ENCODE measurements at places on chromosomes 12 and 14.
A peak's percentile ranks its signal among the peaks of the same experiment; 100 is the strongest.

DNA sequence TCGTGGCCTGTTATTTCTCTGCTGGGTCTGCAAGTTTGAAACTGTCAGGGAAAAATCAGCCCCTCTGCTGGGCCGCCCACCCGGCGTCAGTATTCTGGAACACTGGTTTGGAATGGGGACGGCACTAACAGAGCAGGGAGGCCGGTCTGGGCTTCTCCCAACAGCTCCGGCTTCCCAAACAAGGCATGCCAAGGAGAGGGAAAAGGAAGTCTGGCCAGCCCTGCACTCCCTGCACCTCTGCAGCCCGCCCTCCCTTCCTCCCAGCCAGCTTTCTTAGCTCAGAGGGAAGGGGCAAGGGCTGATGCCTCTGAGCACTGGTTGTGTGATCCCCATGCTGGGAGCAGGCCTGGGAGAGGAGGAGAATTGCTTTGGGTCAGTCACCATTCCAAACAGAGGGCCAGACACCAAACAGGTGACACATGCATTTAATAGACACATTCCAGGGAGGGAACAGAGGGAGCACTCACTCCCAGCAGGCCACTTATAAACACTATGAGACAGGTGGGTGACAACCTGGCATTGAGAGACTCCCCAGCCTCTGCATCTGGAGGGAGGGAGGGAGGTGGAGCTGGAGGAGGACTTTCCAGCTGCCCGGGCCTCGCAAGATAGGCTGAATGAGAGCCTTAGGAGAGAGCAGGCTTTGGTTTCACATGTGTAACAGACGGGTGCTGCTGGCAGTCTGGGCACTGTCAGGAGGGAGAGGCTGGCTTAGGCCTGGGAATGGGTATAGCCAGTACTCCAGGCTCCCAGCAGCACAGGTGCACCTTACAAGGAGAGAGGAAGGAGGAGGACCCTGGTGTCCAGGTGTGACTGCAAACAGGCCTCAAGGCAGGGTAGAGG is 10.3 kb downstream of the KRT75 start:
- DNase-seq: no peak

DNA sequence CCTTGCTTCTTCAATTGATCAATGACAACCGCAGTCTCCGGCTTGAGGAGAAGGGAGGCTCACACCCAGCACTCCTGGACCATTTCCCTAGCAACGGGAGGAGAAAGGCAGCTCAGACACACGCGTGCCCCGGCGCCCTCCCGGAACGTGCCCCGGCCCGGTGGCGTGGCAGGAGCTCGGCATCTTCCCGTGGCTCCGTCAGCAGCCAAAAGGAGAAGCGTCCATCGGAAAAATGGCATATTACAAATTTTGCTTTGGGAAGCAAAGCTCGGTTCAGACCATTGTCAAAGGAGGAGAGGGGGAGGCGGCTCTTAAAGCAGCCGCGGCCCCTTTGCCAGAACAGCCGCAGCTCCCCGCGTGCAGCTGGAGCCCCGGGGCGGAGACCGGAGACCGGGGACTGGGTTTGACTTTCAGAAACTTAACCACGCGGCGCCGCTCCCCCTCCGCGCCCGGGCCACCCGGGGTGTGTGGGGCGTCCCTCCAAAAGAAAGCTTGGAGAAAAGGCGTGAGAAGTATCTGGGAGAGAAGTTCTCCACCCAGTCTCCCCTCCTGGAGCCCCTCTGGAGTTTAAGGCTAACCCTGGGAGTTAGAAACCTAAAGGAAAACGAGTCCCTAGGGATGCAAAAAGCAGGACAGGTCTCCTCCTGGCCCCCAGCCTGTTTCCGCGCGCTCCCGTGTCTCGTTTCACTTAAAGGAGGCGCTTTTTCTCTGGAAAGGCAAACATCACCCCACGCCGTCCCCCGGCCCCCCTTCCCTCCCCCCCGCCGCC is 545 bp downstream of the PPFIA2 start:
- no peak for DNase-seq

- DNase-seq: no peak
Measured at GRCh38 chr12:6821591-6822425, at the start of gene GPR162. GPR162 (plus strand) TSS chr12:6821821; CDS start chr12:6823899, 2,078 bp downstream.

DNA sequence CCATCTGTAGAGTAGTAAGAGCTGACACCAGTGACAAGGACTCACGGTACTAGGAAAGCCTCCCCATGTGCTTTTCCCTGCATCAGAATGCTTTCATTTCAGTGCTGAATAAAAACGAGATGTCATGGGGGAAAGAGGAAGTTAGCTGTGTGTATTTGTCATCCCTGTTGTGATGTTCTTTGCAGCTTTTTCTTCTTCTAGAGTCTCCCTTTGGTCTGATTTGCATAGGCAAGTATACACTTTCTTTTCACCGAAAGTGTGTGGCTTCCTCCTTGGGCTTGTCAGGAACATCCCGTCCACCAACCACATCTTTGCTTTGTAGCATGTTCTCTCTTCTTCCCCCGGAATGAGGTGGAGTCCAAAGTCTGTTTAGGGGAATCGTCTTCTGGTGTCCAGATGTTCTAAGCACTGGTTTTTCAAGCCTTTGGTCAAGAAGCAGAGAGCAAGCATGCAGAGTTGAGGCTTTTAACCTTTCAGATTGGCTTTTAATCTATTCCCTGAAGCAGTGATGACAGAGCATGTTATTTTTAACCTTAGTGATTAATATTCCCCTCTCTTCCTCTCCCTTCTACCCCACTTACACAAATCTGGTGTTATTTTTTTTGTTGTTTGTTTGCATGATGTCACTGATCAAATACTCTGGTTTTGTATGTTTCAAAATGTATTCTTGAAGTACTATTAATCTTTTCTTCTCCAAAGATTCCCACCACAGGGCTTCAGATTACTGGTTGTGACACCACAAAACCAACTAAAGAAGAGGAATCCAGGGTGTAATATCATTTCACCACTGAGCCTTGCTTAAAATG is 163.4 kb downstream of the SAMD4A start:
- no peak for DNase-seq

GRCh38 chr14:76153919-76154318 is 2.2 kb downstream of the GPATCH2L start:
- DNase-seq: no peak

DNA sequence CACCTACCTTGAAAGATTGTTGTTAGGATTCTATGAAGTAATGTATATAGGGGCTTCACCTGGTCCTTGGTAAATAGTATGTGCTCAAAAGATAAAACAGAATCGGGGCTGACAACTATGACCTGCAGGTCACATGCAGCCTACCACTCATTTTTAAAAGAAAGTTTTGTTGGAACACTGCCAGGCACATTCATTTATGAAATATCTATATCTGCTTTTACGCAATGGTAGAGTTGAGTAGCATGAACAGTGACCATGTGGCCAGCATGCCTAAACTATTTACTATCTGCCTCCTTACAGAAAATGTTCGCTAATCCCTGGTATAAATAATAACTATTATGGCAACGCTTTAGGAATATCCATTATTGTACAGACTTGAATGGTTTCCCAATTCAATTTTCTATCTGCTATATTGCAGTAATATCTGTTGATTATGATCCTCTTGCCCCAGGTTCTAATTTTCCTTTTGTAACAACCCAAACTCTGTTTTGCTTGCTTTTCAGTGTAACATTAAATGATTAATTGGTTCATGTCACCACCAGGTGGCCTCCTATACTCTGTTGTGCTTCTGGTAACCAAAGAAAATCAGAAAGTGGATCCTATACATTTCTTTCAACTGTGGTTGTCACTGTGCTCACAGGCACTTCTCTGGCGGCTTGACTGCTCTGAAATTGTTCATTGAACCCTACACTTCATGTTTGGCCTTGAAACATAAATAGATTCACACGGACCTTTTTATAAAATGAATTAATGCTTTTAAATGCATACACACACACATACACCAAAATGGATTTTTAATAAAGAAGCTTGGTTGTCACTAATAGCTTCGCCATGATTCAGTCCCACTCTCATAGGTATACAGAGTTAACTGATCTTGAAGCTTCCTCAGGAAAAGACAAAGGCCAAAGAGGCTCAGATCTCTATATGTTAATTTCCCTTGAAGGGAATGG is 227.7 kb upstream of the NPAS3 start:
- DNase-seq: no peak

- DNase-seq: no peak
Measured at GRCh38 chr12:53224061-53224896, 7.7 kb downstream of the RARG start.

DNA sequence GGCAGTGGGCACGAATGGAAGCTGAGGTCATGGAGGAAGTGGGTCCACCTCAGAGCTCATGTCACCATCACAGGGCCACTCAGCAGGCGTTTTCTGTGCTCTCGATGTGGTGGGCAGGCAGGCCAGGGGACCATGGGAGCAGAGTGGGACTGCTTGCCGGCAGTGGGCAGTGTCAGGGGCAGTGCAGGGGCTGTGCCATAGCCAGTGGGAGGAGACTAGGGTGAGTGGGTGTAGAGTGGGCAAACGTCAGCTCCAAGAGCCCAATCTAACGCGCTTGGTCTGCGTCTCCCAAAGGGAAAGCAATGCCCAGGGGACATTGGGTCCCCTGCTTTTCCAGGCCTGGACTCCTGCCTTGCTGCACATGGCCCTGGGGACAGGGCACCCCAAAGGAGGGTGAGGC is 58.3 kb downstream of the SLC6A12 start:
- DNase-seq: no peak

- DNase-seq: no peak
Measured at GRCh38 chr14:75489480-75489837, 32.8 kb upstream of the BATF start.

GRCh38 chr12:5612556-5613410 is 180.9 kb downstream of the NTF3 start:
- DNase-seq: no peak

- DNase-seq: no peak
Measured at GRCh38 chr12:49369411-49370145, 2.3 kb downstream of the SPATS2 start.

- no peak for DNase-seq
Measured at GRCh38 chr14:91402771-91403600, 14.6 kb downstream of the CCDC88C start.

GRCh38 chr14:37697489-37698121 is 102.2 kb downstream of the TTC6 start:
- no peak for DNase-seq

DNA sequence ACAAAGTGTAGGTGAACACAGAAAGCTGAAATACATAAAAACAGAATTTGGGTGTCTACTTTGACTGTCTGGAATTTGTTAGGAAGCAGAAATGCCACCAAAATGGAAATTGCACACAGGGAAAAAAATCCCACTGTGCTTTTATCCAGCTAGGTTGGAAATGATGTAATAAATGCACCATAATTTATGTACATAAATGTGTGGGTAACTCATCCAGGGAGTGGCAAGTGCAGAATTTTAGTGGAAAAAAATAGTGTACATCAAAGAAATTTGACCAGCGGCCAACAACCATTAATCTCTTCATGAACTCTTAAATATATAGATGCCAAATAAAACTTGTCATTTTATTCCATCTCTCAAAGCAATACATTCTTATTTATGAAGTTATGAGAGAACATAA is 105.6 kb downstream of the LLPH start:
- no peak for DNase-seq

GRCh38 chr14:75277008-75277814 is 1.4 kb upstream of the FOS start:
- DNase-seq: peak; percentile 43

GRCh38 chr12:44015333-44015941 is 179.6 kb downstream of the TMEM117 start:
- DNase-seq: no peak

DNA sequence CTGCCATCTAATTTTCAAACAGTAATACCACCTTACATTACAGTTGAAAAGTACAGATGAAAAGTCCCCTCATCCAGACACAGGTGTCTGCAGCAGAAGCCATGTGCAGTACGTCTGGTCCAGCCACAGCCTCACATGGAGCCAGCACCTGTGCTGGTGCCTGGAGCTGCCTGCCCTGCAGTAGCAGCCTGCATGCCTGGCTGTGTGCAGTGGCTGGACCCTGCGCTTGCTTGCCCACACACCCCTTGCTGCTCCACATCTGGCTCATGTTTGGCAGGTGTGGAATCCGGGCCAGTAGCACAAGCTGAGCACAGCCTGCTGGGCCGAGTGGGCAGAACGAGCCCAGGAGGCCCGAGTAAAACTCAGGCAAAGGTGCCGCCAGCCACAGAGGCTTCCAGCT is 21.8 kb upstream of the CPM start:
- no peak for DNase-seq

DNA sequence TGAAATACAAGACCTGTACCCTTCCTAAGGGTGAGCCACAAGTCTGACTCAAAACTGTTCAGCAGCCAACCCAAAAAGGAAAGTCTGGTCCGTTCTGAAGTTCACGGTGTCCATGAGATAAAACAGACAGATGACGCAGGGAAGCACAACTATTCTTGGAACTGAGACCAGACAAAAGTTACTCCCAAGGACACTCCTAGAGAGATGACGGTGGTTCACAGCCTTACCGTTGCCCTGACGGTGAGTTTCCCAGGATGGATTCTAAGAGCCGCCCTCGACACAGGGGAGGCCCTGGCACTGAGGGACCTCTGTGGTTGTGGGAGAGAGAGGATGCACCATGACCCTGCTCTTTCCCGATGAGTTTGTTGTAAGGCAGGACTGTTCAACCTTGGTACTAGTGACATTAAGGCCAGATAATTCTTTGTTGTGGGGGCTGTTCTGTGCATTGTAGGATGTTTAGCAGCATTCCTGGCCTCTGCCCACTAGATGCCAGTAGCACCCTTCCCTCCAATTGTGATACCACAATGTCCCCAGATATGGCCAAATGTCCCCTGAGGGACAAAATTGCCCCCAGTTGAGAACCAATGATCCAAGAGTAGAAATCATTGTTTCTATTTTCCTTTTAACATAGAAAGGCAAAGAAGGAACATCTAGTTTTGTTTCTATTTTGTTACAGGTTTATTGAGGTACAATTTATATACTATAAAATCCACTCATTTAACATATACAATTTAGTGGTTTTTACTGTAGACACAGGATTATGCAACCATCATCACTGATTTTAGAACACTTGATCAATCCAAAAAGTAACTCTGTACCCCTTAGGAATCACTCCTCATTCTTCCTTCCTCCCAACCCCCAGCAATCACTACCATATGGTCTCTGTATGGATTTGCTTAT is 23.0 kb downstream of the OR10P1 start:
- DNase-seq: no peak

DNA sequence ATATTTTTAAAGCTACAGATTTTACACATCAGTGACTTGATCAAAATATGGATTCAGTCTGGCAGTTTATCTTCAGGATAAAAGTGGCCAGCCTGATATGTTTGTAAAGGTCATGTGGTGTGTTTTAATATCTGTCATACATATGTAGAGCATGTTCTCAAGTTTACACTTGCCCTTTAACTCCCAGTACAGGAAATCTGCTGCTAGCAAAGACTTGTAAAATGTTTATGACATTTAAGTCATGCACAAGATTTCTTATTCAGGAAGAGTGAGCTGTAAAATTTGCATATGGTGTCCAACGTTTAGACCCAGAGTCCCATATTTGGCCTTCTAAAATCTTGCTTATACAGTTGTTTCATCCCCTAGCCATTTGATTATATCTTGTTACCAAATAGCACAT is 197.5 kb upstream of the FLRT2 start:
- DNase-seq: no peak

DNA sequence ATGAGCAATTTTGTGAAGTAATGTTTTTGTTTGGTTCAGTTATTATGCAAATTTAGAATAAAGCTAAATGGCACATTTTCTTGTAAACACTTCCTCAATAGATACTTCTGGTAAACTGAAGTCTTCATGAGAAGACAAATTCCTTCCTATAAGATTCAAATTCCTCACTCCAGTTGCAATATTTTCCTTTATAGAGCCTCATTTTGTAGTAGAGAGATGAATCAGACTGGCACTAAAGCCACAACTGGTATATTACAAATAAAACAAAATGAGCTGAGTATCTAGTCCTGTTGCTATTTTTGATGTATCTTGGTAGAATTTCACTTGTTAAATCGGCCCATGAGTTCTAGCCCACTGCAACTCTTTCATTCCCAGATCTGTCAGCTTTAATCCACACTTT is 5.5 kb downstream of the LGR5 start:
- no peak for DNase-seq

Data from activated effector memory CD4-positive, alpha-beta T cell treated with Interleukin-2 at 50 U/mL for 16 hours (primary cell).